ENCODE measurements at places on chromosomes 11 and 22.

- DNase-seq: no peak
These were observed 120.2 kb downstream of the METTL15 start for GRCh38 chr11:28228196-28228895.

GRCh38 chr11:93623920-93624319, 37.6 kb upstream of the CEP295 start:
- DNase-seq: no peak

DNA sequence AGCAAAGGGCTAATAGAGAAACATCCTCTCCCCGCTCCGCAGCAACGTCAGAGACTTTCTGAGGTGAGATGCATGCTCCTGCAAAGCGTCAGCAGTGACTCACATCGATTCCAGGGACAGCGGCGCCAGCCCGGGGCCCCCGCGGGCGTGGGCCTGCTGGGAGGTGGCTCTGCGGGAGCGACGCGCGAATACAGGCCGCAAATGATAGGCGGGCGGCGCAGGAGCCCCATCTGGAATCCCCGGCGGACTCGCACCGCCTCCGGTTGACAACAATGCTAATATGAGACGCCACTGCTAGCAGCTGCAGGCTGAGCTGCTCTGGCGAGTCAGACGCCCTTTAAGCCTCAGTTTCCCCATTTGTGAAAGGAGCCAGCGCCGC, 557 bp downstream of the RANGAP1 start:
- DNase-seq: peak; percentile 60

DNA sequence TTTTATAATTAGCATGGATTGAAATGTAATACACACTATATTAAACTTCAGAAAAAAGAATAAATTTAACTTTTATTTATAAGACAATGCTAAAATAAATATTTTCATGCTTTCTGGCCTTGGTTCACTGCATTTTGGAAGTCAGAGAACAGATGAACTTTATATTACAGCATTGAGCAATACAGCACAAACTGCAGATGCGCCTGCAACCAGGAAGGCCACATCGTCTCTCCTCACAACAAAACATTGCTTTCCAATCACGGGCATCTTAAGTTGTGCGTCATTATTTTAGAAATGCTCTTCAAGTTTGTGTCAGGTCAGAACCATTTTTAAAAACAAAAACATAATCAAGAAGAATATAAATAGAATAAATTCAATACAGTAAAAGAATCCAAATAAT, 89.3 kb upstream of the CEP126 start:
- no peak for DNase-seq

- DNase-seq: no peak
These were observed 11.3 kb downstream of the MYO18B start for GRCh38 chr22:25753252-25753651.

All from germinal center (tissue), 1 donor.